ENCODE measurements at places on chromosomes 1 and 21.

- no peak for DNase-seq
Measured at GRCh38 chr1:206814716-206815341, 42.5 kb upstream of the IL10 start.

DNA sequence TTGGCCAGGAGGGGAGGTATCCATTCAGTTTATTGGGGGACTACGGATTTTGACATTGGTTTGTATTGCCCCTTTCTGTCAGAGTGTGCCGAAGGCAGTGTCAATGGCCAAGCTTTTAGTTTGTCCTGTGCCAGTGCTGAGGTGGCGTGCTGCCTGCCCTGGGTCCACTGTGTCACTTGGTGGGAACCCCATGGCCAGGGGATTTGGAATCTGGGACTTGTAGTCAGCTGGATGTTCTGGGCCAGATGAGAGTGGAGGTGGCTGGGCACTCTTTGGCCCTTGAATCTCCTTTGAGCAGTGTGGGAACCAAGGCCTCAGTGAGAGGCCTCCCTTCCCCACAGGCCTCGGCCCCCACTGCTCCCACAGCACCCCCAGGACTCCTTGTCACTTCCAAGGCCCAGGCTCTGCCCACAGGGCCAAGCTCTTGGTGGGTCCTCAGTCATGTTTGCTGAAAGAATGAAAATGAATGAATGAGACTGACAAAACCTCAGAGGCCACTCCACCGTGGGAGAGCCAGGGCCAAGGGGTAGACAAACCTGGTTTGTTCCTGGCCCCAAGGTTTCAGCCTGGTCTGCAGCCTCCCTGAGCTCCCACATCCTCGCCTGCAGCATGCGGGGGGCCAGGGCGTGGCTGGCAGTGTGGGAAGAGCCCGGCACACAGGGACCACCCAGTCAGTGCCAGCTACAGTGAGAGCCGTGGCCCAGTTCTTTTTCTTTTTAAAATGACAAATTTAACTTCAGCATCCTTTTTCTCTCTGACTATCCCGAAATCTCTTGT lies 412.2 kb downstream of the MATN1 start:
- no peak for DNase-seq

- no peak for DNase-seq
Measured at GRCh38 chr21:34688145-34688544, 19.4 kb downstream of the CLIC6 start.

DNA sequence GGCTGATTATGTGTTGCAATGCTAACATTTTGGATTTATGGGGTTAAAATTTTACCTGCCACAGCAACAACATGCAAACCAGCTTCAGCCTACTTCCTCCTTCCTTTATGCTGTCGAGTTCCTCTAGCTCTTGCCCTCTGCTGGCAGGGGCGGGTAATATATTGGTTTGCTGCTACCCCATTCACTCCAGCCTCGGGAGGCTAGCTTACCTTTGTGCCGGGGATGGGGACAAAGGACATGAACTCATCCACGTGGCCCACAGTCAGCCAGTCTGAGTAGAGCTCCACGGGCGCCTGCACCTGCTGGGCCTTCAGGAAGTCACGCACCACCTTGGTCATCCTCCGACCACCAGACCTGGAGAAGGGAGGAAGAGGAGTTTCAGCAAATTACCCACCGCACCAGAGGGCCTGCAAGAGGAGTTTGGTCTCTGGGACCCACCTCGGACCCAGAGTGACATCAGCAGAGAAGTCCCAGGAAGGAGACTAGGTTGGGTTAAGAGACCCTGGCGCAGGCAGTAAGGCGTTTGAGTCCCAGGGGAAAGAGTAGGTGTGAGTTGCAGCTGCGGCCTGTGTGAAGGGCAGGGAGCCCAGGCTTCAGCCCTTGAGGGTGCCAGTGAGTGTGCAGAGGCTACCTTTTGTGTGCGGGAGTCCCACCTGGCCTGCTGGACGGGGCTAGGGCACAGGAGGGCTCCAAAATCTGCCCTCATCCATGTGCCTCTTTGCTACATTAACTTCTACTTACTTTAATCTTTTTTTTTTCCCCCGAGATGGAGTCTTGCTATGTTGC lies 21.8 kb upstream of the SDHB start:
- no peak for DNase-seq

- DNase-seq = no peak
Measured at GRCh38 chr1:221138516-221138915, 259.3 kb downstream of the HLX start.

GRCh38 chr21:34612557-34612956 lies 2.4 kb downstream of the RCAN1 start:
- no peak for DNase-seq

DNA sequence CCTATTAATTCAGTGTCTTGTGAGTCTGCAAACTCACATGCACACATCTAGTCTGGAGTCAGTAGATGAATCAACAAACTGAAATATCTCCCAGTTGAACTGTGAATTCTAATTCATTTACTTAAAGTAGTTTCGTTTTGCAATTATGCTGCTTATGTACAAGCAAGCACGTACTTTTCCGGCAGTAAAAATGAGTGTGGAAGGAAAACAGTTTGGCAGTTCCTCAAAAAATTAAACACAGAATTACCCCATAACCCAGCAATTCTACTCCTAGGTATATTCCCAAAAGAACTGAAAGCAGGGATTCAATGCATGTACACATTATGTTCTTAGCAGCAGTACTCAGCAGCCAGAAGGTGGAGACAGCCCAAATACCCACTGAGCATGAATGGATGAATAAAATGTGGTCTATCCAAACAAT lies 49.3 kb downstream of the GNB1 start:
- DNase-seq = no peak

GRCh38 chr1:183034682-183035081 lies 11.5 kb downstream of the LAMC1 start:
- DNase-seq = no peak

DNA sequence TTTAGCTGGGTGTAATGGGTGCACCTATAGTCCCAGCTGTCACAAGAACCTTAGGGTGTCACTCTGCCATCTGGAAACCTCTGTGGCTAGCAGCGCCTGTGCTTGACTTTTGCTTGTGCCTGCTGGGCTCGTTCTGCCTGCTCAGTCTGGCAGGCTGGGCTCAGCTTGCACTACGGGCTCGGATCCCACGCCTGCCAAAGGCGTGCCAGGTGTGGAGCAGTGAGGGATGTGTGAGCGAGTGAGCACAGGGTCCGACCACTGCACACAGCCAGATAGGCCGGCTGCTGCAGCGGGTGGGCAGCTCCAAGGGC lies 2.8 kb upstream of the LSM10 start:
- DNase-seq = no peak

Data from activated naive CD4-positive, alpha-beta T cell treated with Interleukin-2 at 50 U/mL for 16 hours (primary cell).